ENCODE measurements at places on chromosomes 3 and 15.

GRCh38 chr15:40091861-40092255 is 16.8 kb downstream of the BMF start:
- no peak for DNase-seq

DNA sequence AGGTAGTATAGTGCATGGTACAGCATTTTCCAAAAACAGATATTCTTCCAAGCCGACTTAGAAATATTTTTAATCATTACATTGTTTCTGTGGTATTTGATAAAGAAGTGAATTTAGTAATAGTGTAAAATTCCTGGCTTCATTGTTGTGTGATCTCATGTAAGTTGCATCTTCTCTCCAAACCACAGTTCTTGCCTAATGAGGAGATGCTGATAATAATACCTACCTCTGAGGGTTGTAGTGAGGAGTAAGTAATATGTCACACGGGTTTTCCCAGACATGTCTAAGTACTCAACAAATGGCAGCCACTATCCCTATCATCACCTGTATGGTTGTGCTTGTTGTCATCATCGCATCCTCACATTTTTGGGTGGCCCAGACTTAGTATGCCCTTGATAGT is 167.3 kb downstream of the SLCO3A1 start:
- DNase-seq: no peak

GRCh38 chr3:45100981-45101407 is 45.2 kb downstream of the CDCP1 start:
- DNase-seq: no peak

DNA sequence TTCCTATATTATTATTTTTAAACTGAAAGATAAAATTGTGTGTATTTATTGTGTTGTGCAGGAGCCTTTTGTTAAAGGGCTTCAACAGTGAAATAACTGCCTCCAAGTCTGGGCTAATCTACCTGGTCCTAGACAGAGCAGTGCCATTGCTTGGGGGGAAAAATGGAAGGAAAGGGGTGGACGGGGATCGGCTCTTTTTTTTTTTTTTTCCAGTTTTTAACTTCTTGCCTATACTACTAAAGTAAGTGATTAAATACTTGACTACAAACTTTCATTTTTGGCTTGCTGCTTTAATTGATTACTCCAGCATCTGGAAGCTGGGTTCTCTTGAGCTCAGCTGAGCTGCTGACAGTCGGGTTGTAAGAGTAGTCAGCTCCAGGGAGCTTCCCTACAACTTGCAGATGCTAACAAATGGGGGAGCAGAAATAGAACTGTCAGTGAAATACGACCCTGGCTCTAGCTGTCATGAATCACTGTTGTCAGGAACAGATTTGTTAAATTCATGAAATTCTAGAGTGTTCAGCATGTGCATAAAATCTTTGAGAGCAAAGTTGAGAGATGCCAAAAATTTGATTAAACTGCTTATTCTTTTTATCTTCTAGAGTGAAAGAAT is 276.7 kb downstream of the ROBO1 start:
- DNase-seq: no peak

- no peak for DNase-seq
Measured at GRCh38 chr3:82100378-82100777, 338.9 kb upstream of the GBE1 start.

DNA sequence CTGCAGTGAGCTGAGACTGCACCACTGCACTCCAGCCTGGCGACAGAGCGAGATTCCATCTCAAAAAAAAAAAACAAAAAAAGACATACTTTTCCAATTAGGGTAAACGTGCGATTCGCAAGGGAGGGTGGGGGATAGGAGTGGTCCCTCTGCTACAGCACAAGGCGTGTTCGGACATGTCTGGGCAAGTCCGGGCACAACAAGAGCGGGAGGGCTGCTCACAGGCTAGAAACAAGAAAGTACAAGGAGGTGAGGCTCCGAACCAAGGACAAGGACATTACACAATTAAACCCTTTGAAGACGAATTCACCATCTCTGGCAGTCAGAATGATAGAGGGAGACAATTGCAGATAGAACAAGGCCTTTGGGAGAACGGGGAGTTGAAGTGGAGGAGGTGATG is 32.2 kb upstream of the BCL2A1 start:
- DNase-seq: no peak

DNA sequence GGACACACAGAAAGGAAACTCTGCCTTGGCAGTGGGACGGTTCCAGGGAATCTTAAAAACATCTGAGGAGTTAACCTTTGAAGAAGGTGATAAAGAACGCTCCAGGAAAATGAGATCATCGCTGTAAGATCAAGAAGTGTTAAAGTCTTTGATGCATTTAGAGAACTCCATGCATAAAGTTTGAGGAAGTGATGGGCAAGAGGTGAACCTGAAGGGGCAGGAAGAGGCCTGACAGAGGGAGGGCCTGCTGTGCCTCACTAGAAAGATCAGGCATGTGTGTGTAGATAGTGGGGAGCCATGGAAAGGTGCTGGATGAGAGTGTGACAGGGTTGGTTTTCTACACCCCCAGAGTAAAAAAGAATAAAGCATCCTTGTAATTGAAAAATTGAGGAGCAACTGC is 889.2 kb downstream of the MCTP2 start:
- no peak for DNase-seq

GRCh38 chr3:188796122-188796631 is 375.6 kb upstream of the TPRG1 start:
- no peak for DNase-seq

DNA sequence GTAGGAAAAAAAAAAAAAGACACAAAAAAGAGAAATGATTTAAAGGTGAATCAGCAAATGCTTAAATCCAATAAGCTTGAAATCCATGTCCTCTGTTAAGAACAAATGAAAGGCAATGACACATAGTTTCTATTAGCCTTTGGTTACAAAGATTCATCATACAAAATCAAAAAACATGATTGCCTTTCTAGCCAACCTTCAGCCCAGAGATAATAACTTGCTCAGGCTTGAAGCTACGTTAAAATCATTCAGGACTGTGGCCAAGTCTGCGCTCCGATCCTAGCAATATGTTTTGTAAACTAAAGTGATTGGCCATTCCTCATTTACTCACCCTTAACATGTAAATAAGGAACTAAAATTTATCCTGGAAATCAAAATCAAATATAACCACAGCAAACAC is 556.7 kb downstream of the FGF12 start:
- no peak for DNase-seq

DNA sequence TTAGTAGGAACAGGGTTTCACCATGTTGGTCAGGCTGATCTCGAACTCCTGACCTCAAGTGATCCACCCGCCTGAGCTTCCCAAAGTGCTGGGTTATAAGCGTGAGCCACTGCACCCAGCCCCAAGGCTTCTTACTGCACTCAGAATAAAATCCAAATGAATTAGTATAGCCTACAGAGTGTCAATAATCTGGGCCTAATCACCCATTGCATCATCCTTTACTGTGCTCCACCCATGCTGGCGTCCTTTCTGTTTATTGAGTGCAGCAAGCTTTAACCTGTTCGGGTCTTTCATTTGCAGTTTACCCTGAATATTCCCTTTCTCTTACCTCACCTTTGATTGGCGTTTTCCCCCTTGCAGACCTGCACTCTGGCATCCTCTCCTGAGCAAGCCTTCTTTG is 77.7 kb downstream of the CEP63 start:
- no peak for DNase-seq

DNA sequence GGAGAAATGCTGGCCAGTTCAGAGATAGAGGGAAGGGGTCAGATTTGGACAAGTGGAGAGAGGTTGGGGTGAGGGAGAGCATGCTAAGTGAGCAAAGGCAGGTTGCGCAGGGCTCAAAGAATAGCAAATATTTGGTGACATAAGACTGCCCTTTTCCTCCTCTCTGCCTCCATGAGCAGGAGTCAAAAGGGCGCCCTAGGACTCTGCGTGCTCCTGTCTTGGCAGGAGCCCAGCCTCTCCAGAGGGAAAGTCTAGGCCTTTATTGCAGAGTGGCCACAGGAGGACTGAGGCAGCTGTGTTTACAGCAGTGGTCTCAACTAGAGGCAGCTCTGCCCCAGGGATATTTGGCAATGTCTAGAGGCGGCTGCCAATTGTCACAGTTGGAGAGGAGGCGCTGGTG is 165.6 kb downstream of the FAM43A start:
- DNase-seq: no peak
